ENCODE measurements at places on chromosomes 16 and 17.

DNA sequence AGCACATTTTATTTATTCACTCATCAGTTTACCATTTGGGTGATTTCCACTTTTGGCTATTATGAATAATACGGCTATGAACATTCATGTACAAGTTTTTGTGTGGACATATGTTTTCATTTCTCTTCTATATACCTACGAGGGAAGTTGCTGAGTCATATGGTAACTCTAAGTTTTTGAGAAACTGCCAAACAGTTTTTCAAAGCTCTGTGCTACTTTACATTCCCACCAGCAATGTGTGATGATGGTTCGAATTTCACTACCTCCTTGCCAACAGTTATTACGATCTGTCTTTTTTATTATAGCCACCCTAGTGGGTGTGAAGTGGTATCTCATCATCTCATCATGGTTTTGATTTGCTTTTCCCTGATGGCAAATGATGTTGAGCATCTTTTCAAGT lies 63.7 kb upstream of the MRTFB start:
- no peak for DNase-seq

DNA sequence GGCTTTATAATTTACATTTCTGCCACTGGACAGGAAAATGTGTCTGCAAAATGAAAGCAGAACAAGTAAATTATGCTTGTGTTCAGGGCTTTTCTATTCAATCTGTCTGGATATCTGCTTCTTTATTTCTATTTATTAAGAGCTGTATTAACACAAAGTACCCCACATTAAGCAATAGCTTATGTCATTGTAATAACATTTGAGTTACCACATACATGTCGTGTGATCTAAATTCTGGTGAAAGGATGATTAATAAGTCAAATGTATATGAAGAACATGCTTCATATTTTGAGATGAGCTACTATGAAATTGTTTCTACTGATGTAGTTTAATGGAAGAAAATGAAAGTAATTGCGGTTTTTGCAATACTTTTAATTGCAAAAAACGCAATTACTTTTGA lies 238.2 kb downstream of the KCNJ2 start:
- DNase-seq = no peak

DNA sequence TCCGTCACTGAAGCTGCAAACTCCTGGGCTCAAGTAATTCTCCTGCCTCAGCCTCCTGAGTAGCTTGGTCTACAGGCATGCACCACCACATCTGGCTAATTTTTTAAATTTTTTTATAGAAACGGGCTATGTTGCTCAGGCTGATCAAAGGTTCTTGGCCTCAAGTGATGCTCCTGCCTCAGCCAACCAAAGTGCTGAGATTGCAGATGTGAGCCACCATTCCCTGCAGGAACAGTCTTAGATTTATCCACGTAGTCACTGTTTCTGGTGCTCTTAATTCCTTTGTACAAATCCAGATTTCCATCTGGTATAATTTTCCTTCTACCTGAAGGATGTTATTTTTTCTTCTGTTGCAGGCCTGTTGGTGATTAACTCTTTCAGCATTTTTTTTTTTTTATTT lies 13.0 kb downstream of the SLC26A11 start:
- DNase-seq = no peak

GRCh38 chr17:55668312-55668920 lies 54.2 kb downstream of the TMEM100 start:
- no peak for DNase-seq

- no peak for DNase-seq
Observed at GRCh38 chr16:11949527-11949926, 7.7 kb upstream of the NPIPB2 start.

GRCh38 chr16:9977333-9977897 lies 204.8 kb downstream of the GRIN2A start:
- DNase-seq = no peak

DNA sequence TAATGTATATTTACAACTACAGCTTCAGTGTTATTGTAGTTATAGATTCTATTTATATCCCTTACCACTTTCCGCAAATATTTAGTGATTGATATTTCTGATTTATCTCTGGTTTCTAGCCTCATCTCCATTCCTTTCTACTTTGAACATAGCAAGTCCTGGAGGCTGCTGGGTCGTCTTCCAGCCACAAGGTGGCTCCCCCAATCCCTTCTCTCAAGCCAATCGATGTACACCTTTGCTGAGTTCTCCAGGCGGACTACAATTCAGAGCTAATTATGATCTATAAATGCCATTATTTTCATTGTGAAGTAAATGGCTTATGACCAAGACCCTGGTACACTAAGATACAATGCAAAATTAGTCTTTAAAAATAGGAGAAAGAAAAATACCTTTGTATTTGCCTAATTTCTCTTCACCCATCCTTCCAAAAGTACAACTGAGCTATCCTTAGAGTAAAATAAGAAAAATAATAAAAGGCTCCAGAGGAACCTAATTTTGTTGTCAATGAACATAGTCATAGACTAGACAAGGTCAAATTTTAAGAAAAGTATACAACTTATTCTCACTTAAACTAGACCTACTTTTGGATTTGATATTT lies 122.1 kb downstream of the SKAP1 start:
- peak; percentile 10 for DNase-seq

DNA sequence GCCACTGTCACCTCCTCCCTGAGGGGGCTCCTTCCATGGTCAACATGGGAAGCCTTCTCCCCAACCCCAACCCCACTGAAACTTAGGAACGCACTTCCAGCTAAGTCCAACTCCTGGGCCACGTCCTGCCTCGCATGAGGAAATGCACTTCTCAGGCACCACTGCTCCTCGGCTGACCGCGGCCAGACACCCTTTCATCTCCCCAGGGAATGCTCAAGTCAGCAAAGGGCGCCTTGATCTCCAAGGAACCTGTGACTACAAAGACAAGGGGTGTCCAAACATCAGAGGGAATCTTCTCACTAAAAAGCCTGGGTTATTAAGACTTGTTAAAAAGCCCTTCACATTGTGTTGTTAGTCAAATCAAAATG lies 124.9 kb upstream of the HSBP1 start:
- DNase-seq = no peak

GRCh38 chr16:67542464-67542863 lies 13.8 kb downstream of the RIPOR1 start:
- peak; percentile 23 for DNase-seq

DNA sequence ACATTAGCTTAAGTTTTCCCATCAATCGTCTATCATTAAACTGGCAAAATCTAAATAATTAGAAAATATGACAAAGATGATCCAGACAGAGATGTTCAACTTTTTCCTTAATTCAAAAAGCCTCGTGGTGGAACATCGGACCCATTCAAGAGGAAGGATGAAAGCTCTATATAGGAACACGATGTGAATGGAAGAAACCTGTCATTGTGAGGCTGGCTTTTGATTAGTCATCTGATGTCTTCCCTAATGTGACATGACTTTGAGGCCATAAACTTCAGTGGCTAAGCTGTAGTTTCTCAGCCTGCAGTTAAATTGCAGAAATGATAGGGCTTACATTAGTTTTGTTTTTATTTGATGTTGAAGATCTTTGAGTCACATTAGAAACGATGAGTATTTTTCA lies 1.0 kb downstream of the AMZ2 start:
- no peak for DNase-seq

DNA sequence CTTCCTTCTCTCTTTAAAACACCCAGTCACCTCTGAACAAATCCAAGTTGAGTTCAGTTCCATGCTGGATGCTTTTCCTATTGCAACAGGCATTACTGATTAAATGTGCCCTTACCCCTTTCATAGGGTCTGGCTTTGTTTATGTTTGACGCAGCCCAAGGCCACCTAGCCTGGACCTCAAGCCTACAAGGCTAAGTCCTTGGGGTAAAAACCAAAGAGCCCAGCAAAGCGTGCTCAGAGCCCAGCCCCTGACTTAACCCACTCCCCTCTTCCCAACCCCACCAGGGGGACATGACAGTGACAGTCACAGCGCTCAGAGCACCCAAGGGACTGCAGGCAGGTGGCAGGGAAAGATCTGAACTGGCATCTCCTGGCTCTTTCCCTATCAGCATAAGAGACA lies 200.6 kb downstream of the XYLT1 start:
- DNase-seq = no peak

GRCh38 chr17:1384905-1385435 lies 15.1 kb downstream of the YWHAE start:
- no peak for DNase-seq

- DNase-seq = no peak
Observed at GRCh38 chr17:73637866-73638265, 6.4 kb downstream of the SDK2 start.
